ENCODE measurements at places on chromosomes 2 and 18. TPM values are rescaled to one million over a fixed set of nuclear protein-coding genes. Genes with fewer than 3 reads are reported as not detected.

The SPC25 gene
- not detected for total RNA-seq

DNA sequence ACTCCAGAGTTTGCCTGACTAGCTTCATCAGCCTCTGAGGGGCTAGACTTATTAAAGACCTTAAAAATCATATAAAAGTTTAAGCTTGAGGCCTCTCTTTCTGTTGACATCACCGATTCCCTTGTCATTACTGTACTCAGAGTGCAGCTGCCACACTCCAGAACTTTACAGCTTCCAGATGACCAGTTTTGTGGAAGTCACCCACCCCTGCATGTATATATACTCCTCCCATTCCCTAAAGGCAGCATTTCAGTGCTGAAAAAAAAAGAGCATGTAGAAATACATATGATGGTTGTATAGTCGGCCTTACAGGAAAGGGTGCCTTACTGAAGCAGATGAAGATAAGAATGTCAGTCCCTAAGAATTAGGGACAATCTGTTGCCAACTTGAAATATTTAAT, 117.3 kb downstream of the FEZ2 start:
- no peak for DNase-seq

DNA sequence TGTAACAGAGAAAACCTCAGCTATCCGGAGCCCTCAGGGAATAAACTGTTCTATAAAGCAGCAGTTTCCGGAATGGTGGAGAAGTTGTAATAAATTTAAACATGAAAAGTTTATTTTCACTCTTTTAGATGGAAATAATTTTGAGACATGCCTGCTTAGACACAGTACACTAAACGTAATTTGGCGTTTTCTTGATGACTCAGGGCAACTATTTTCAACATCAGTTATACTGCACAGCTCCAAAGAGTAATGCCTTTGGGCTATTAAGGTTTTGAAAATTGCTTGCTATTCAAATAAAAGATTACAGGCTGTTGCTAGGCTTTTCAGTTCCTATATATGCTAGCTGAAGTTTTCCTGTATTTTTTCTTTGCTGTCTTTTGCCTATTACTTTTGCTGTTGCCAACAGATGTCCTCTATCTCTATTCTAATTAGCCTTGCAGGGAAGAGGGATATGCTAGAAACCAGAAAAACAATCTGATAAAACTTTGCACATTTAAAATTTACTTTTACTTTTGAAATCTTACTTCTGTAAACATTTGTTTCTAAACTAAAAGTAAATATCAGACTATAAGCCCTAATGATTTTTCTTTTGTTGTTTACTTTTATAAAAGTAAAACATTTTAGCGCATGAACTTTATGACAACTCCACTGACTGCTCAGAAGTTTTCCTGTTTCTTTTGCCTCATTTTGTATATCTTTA, 113.4 kb upstream of the WDSUB1 start:
- DNase-seq, result no peak

DNA sequence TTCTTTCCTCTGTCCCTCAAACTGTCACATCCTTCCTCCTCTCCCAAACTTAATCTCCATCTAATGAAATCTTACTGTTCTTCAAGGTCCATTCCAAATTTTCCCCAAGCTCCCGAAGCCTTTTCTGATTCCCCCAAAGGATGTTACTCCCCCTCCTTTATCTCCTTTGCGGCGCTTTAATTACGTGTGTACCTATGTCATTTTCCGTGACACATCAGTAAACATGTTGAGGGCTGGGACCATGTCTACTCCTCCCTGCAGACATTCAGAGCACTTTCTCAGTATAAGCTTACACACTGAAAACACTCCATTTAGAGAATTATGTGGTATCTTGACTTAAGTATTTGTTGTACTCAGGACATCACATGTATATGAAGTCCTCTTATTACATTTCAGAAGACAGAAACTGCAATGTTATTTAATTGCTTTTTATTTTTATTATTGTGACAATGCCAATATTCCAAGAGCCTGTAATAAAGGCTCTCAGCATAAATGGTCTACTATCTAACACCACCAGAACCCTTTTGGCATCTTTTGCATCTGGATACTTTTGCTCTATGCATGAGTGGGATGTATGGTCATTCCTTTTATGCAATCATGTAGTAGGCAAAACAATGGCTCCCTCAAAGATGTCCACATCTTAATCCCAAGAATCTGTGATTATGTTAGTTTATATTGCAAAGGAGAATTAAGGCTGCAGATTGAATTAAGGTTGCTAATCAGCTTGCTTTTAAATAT, 1.8 kb downstream of the NMI start:
- no peak for DNase-seq

- no peak for DNase-seq
These were observed 206.7 kb upstream of the APCDD1 start for GRCh38 chr18:10247742-10248082.

The IL1F10 gene
- not detected for total RNA-seq

- no peak for DNase-seq
These were observed 232.5 kb downstream of the MYT1L start for GRCh38 chr2:2098458-2099167.

DNA sequence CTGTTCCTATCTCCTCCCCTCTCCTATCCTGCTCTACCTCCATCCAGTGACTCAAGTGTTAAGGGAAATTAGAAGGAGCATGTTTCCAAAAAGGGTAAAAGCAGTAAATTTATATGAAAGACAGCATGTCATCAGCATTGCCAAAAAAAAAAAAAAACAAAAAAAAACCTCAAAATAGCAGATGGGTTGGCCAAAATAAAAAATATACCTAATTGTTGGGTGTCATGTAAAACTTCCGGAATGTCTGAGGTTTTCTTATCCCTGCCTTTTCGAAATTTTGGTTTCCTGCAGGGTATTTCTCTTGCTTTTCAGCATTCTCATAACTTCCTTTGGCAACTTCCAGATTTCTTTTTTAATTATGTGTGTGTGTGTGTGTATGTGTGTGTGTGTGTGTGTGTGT, 241.6 kb upstream of the FN1 start:
- DNase-seq, result no peak

The SLC14A1 gene
- total RNA-seq, result 42.2 TPM

DNA sequence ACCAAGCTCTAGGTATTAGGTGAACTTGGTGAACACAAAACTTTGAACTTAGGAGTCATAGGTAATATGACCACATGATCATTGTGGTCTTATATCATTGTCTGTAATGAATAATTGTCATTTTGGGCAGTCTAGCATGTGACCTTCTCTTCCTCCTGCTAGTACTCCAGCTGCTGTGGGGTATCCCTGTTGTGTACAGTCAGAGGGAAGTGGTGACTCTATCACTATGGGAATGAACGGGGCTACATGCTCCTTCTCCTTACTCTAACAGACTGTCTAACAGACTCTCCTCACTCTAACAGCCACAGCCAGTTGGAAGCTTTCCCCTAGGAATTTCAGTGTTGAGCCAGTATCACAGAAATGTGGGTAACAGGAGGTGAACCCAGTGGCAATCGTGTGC, 68.2 kb upstream of the NEDD4L start:
- DNase-seq, result no peak
